ENCODE measurements at places on chromosomes 16 and 17.
A peak's percentile ranks its signal among the peaks of the same experiment; 100 is the strongest.

GRCh38 chr17:46865100-46865499 is 13.7 kb downstream of the WNT9B start:
- DNase-seq: no peak

DNA sequence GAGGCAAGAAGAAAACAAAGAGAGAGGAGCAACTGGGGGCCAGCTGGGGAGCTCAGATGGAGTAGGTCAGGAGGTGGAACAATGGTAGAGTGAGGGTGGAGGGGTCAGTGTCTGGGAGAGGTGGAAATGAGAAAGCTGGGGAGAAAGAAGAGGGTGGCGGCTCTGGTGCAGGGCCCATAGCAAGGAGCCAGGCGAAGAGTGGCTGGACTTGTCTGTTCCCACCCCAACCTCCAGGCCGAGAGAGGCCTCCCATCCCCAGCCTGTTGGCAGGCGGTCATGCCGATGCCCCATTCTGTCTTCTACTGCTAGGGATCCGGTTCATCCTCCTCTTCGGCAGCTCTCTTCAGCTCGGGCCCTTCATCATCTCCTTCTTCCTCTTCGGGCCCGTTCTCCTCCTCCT is 31.3 kb downstream of the AP1G1 start:
- no peak for DNase-seq

DNA sequence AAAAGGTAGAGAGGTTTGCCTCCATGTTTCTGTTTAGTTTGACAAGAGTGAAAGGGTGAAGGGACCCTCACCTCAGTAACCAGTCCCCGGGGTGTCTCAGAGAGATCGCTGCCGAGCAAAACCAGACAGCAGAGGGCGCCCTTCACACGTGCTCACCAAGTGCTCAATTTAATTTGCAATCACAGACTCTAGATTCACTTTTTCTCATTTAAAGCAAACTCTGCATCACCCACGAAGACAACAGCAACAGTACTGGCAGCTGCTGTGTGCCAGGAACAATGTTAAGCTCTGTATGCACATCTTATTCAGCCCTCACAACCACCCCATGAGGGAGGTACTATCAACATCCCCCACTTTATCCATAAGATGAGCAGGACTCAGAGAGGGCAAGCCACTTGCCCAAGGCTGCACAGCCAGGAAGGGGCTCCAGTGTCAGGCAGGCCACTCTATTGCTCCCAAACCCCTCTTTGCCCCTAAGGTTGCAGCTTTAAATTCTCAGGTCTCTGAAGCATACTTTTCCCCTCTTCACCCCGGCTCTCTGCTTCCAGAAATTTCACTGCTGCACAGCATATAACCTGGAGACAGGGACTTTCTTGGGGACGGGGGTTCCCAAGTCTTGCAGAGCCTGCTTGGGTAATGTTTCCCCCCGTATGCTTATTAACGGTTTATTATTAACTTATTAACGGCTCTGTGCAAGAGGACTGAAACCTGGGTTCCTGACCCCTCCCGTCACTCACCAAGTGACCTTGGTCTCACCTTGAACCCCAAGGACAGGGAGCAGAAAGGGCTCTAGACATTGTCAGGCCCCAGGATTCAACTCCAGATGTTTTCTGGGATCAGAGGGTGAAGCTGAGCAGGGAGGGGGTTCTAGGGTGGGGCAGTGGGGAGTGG is 70.9 kb downstream of the CNGB1 start:
- peak; percentile 90 for DNase-seq

GRCh38 chr17:14719942-14720341 is 419.1 kb downstream of the HS3ST3B1 start:
- DNase-seq: no peak

DNA sequence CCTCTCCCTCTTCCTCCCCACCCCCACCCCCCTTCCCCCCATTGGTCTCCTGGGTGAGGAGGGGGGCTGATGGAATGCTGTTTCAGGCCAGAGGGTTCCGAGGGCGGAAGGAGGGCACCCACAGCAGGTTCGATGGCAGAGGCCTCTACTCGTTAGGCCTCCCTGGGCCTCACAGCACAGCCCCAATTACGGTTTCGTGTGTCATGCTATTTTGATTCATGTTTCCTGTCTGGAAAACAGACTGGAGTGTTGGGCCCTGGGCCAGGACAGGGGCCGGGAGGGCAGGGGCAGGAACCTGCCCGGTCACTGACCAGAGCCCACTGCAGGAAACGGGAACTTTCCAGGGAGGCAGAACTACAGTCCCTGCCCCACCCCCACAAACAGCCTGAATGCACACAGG is 138.2 kb downstream of the C16orf95 start:
- DNase-seq: no peak

GRCh38 chr17:81701288-81702071 is 1.7 kb upstream of the MRPL12 start:
- DNase-seq: peak; percentile 11

DNA sequence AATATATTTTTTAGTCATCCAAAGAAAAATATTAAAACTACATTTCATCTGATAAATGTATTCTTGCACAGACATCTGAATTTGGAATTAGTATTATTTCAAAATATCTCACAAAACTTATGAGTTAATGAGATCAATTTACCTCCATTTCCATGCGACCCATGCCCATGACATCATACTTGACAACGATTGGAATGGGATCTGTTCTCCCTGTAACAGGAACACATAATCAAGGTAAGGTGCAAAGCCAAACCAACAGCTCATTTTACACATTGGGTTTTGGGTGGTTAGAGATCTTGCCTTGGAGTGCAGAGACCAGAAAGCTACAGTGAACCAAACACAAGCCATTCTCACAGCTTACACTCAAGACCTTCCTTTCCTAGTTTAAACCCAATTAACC is 46.9 kb upstream of the ITGA2B start:
- no peak for DNase-seq

DNA sequence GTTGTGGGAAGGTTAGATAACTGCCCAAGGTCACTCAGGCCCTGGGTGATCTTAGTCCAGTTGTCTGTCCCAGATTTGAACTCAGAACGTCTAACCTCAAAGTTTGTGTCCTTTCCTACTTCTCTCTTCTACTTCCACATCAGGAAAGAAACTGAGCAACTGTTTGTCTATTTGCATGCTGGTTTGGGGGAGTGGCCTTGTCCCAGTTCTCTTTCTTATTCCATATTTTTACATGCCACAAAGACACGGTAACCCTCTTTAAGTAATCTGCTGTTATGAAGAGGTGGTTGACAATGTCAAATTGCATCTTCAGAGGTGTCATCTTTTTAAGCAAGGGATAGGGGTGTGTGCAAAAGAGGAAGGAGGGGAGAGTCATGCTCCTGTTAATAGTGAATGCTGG is 432.5 kb downstream of the HS3ST3B1 start:
- DNase-seq: no peak

DNA sequence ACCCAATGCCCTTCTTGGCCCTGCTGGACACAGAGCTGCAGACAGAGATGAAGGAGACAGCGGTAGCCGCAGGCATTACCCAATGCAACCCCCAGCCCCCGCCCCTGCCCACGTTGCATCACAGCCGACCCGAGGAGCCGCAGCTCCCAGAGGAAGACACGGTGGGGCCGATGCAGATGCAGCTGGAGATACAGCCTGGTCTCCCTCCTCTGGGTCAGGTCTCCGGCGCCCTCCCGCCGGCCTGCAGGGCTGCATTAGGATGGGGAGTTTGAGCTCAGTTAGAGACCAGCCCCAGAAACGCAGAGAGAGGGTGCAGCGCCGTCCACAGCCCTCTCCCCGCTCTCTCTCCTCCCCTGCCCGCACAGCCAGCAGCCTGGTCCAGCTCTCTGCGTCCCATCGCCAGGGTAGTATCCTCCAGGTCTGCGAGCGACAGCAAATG is 19.4 kb upstream of the UBE2I start:
- no peak for DNase-seq

DNA sequence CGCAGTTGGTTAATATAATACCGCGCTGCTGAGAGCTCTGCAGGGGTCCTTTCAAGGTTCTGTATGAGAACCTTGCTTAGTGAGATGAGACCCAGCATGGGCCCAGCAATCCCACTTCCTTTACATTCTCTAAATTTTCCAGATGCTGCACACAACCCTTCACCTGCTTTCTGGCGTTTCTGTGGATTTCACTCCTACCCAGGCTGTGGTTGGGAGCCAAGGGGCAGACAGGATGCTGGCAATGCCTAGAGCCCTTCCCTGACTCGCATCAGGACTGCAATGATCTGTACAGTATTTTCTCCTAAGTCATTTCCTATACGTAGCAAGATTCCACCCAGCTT is 10.1 kb upstream of the PIPOX start:
- DNase-seq: no peak

DNA sequence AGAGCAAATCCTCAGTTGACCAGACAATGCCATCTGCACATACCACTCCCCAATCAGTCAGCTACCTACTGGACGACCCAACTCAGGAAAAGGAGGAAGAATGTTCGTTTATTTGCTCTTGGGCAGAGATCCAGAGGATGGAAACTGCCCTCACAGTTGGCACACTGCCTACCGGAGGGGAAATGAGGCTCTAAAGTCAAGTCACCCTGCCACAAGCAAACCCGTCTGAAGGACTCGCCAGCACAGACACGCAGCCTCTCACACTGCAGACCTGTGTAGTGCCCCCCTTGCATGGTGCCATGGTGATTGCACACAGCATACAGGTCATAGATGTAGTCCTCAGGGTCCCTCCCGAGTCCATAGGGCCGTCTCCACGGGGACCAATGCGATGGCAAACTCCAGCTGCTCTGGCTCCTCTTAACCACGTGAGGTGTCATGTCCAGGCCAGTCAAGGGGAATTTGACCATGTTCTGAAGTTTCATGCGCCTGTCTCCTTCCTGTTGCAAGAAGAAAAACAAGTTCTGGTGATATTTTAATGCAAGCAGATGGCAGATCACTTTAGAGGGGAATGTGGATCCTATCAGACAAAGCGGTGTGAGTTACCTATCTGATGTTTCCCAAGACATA is 69.5 kb downstream of the USP31 start:
- DNase-seq: peak; percentile 72

GRCh38 chr17:21279582-21279981 is 4.9 kb upstream of the MAP2K3 start:
- no peak for DNase-seq

- DNase-seq: no peak
Observed at GRCh38 chr17:76570457-76570856, 15.2 kb downstream of the ST6GALNAC2 start.

GRCh38 chr16:24036614-24037013 is 200.8 kb downstream of the PRKCB start:
- peak; percentile 24 for DNase-seq

DNA sequence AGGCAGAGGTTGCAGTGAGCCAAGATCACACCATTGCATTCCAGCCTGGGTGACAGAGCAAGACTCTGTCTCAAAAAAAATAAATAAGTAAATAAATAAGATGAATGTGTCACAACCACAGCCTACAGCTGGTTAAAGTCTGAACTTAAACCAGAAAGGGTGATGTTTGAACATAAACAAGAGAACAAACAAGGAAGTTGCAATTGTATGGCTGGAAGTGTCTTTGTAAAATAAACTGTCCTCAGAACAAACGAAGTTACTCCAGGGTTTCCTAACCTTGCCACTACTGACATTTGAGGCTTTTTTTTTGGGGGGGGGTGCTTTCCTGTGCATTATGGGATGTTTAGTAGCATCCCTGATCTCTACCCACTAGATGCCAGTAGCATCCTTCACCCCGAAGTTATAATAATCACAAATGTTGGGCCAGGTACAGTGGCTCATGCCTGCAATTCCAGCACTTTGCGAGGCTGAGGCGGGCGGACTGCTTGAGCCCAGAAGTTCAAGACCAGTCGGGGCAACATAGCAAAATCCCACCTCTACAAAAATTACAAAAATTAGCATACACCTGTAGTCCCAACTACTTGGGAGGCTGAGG is 119.2 kb downstream of the XYLT1 start:
- no peak for DNase-seq

DNA sequence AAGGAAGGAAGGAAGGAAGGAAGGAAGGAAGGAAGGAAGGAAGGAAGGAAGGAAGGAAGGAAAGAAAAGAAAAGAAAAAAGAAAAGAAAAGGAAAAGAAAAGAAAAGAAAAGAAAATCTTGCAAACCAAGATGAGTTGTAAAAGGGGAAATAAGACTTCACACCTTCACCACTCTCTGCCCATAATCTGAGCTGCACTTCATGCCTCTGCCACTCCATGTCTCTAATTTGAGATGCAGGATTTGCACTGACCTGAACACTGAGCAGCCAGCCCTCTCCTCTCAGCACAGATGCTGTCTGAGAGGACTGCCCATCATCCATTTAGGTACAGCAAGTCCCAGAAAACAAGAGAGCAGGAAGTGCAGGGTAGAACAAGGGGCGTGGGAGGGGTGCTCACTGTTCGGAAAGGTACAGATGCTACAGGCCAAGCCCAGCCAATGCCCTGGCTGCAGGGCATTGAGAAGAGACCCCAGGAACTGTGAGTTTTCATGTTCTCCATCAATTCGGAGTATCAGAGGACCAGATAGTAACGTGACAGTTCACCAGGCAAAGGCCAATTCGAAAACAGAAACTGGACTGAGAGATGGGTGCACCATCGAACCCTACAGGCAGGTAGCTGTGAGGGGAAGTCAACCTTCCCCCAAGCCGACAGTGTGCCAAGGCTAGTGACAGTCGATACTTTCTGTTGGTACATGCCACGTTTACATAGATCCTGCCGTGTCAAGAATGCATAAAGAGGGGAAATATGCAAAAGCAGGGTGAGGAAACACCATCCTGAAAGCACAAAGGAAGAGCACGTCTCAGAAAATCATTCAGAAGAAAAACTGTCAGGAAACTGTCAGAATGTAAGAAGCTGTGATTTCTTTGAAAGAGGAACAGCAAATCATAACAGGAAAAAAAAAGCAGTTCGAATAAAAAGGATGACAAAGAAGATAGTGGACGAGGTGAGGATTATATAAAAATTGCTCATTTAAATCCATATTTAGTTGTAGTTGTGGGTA is 142.0 kb upstream of the RCVRN start:
- no peak for DNase-seq

DNA sequence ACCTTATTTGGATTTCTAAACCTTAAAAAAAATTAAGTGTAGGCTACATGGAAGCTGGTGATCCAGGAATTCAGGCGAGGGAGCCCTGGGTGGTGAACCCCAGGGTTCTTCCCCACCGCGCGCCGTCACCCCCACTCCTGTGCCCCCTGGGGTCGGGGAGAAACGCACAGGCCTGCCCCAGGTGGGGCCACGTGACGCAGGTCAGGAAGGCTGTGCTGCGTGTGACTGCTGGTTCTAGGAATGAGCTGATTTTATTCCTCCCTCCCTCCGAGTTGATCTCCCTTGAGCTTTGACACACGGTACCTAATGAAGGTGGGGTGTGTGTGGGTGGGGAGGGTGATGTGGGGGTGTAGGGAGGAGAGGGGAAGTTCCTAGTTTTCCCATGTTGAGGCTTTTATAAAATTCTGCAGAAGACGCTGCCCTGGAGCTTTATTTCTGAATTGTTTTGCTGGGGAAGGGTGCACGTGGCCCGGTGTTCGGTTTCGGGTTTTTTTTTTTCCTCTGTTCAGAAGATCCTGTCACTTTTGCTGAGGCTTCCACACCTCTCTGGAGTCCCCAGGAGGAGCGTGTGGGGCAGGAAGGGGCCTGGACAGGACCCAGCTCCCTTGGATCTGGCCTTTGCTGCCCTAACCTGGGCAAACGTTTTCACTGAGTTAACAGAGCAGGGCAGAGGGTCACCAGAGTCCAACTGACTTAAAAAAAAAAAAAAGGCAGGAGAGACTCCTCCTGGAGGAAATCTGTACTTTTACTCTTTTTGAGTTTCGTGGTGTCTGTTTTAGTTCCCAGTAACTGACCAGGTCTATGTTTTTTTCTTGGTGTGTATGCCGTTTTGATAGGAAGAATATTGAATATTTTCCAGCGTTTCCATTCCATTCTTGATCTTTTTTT is 55.8 kb upstream of the GSE1 start:
- DNase-seq: peak; percentile 72

- no peak for DNase-seq
Observed at GRCh38 chr17:80393961-80394360, 21.0 kb upstream of the ENDOV start.
